Stimulated activated CD8-positive, alpha-beta memory T cell treated with anti-CD3 and anti-CD28 coated beads, Interleukin-2, amount 100 ng/mL, for 48 hours (primary cell): ENCODE measurements at places on chromosomes 3 and 15.

GRCh38 chr3:66348704-66349103 is 127.9 kb downstream of the SLC25A26 start:
- DNase-seq: no peak

GRCh38 chr3:172057624-172058327 is 18.4 kb downstream of the FNDC3B start:
- no peak for DNase-seq

DNA sequence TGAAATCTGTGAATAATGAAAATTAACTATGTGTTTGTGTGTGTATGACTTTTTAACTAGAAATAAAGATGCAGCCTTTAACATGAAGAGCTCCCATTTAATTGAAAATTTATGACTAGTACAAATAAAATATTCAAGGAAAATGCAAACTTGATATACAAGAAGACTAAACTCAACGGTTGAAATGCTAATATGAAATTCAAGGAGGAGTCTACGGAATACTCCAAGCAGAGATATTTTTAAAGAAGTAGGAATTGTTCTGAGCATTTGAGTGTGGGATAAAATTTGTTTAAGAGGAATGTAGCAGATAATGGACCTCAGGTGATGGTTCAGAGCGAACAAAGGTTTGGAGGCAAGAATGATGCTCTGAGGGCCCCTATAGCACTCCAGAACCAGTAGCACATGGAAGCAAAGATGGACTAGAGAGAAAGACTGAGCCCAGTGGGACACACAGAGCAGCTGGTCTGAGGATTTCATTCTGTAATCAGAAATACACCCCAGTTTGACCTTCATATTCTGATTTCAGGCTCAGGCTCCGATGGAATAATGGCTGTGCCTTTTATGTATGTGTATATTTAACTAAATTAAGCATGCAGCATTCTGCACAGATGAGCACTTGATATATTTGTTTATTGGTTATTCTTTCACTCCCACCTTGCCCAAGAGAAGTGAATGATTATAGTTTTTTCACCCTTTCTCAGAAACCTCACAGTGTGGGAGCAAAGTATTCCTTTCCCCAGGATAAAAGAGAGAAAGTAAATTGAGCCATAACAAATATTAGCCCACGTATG is 227.1 kb downstream of the ZPLD1 start:
- no peak for DNase-seq

GRCh38 chr3:23333633-23334032 is 130.5 kb downstream of the UBE2E2 start:
- DNase-seq: no peak

GRCh38 chr15:51738553-51738952 is 1.1 kb upstream of the LYSMD2 start:
- no peak for DNase-seq

DNA sequence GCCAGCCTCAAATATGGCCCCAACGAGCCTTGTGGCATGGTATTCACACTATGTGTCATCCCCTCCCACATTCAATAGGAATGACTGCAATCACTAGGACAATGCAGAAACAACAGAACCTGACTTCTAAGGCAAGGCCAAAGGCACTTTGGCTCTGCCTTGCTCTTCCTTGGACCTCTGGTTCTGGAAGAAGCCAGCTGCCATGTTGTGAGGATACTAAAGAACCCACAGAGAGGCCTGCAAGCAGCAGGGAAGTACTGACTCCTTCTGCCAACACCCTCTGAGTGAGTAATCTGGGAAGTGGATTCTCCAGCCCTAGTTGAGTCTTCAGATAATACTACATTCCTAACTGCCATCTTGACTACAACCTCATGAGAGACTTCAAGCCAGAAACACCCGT is 64.7 kb downstream of the ADAMTS9 start:
- no peak for DNase-seq

DNA sequence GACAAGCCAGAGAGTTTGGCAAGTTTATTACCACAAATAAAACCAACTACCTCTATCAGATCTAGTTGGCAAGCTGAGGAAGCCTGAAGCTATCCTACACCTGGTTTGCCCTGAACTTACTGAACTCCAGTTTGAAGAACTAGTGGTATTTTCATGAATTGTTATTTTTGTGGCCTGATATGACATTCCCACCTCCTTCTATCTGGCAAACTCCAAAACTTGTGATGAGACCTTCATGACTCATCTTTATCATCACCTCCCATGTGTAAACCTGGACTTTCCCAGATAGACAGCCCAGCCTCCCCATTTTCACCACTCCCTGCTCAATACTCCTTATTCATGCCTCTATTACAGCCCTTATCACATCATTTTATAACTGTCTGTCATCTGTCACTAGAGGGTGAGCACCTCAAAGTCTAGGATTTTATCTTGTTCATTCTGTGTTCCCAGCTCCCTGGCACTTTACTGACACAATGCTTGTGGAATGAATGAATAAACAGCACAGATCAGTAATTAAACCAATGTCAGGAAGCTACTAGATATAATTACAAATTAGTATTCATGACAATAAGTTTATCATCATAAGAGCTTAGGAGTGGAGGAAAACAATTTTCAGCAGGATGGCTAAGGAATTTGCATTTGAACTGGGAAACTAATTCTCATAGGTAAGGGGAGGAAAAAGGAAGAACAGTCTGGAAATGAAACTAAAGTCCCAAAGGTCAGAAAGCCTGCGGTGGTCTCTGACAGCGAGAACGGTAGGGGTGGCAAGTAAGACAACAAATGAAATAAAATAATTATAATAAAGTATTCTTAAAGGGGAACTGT is 13.2 kb upstream of the TRANK1 start:
- DNase-seq: no peak

DNA sequence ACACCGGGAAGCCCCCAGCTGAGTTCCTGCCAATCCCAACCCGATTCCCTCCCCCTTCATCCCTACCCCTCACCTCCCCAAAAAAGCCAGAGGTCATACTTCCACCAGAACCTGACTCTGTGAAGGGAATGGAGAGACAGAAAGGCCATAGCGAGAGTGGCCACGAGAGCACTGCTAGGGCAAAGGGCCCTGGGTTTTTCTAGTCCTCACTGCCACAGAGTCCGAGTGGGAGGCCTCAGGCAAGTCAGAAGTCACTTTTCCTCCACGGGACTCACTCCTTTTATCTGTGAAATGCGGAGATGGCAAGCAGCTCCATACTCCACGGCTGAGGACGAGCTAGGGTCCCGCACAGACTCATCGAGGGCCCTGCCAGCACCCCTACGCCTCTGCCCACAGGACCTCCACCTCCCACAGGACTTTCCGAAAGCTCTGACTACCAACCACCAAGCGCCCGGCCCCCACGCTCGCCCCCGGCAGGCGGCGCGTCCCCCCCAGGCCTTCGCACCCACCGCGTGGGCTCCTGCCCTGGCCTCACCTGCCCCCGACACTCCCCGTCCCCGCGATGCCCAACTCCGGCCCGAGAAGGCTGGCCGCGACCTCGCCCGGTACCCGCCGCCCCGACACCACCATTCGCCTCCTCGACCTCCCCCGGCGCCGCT is 792 bp downstream of the ATP13A3 start:
- peak; percentile 28 for DNase-seq

DNA sequence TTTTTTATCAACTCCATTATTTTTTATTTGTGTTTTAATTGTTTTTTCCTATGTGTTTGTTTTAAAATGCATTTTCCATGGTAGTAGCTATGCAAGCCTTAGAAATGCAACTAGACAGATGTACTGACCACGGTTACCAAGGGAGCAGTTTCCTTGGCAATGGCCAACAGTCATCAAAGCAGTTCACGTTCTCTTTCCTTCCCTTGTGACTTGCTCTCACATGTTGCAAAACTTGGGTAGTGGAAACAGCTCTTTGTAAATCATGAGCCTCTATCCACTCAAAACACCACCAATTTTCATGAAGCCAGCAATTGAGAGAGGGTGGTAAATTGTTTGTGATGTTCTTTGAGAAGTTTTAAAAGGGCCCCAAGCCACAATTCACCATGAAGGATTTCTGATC is 499.4 kb upstream of the MDFIC2 start:
- DNase-seq: no peak

DNA sequence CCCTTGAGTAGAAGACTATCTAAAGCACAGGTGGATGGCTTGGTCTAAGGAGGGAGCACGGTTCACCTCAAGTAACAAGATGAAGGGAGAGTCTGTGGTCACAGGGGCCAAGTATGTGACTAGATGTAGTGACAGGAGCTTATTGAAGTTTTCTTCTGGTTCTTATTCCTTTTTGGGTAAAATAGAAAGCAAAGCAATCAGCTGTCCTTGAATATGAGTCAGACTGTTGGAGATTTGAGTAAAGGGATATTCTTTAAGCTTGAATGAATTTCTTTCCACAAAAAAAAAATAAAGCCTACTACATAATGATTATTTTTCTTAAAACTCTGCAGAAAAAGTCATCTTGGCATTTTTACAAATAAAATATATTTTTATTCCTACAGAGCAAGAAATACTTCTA is 1.5 kb upstream of the CNTN6 start:
- DNase-seq: no peak

DNA sequence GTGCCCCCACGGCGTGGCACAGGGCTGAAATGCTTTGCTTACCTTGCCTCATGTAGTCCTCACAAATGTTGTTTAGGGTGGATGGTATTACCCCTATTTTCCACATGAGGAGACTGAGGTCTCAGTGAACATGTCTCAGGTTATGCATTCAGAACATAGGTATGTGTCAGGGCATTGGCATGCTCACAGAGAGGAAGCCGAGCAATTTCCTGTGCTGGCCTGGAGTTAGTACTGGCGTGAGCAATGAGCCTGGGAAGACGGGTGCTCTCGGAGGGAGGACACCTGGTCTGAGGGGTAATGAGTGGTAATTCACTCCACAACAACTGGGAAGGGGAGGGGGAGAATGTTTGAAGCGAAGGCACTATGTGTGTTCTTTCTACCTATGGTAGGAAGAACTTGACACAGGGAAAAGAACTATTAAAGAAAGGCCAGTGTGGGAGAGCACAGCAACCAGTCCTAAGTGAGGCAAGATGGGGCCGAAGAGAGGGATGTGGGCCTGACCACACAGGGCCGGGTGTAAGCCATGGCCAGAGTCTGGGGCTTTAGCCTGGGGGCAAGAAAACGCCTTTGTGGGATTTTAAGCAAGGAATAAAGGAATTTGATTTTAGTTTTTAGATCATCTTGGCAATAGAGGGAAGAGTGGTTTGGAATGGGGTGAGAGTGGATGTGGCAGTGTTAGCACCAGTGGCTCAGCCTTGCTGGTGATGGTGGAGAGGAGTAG is 4.9 kb upstream of the FAM131A start:
- no peak for DNase-seq

DNA sequence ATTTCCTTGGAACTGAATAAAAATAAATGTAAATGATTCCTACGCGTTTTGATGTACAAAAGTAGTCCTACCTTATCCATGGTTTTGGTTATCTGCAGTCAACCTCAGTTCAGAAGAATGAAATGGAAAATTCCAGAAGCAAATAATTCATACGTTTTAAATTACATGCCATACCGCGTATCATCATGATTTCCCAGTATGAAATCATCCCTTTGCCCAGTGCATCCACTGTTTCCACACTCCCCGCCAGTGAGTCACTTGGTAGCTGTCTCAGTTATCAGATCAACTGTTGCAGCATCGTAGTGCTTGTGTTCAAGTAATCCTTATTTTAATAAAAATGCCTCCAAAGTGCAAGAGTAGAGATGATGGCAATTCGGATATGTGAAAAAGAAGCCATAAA is 9.1 kb upstream of the MFSD1 start:
- no peak for DNase-seq

- DNase-seq: no peak
These were observed 285.1 kb downstream of the LPP start for GRCh38 chr3:188439080-188439479.

GRCh38 chr3:54882129-54882833 is 45.6 kb downstream of the LRTM1 start:
- no peak for DNase-seq

GRCh38 chr15:78390826-78391225 is 47.2 kb upstream of the IREB2 start:
- no peak for DNase-seq

DNA sequence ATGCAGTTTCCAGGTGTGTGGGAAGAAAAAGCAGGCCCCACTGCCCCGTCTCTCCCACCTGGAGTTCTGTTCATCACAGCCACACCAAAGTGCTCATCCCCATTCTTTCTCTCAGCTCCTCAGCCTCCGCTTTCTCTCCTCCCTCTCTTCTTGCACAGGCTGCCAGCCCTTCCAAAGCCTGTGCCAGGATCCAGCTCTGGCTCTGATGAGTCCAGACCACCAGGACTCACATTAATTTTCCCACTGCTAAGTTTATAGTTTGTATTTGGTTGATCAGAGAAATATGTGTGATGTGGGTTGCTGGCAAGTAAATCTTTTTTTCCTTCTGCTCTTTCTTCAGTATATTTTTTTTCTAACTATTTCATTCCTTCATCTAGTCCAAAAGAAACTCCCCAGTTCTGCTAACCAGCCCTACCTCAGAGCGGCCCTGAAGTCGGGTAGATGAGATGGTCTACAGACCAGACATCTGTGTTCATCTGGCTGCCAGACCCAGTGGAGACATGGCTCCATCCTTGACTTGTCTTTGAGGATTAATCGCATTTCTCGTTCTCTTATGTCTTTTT is 49.8 kb downstream of the BOC start:
- DNase-seq: no peak

DNA sequence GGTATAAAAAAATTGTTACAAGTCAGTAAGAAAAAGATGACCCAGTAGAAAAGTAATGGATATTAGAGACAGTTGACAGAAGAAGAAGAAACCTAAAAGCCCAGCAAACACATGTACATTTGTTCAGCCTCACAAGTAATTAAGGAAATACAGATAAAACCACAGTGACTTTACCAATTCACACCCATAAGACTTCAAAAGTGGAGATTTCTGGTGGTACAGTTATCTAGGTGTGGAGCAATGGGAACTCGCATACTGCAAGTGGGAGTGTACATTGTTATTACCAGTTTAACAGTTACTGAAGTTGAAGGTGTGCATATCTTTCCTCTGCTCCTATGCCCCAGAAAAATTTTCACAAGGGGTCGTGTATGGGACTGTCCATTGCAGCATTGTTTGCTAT is 18.1 kb upstream of the MAPKBP1 start:
- no peak for DNase-seq

- DNase-seq: no peak
These were observed 609 bp upstream of the TBC1D23 start for GRCh38 chr3:100260081-100260684.

DNA sequence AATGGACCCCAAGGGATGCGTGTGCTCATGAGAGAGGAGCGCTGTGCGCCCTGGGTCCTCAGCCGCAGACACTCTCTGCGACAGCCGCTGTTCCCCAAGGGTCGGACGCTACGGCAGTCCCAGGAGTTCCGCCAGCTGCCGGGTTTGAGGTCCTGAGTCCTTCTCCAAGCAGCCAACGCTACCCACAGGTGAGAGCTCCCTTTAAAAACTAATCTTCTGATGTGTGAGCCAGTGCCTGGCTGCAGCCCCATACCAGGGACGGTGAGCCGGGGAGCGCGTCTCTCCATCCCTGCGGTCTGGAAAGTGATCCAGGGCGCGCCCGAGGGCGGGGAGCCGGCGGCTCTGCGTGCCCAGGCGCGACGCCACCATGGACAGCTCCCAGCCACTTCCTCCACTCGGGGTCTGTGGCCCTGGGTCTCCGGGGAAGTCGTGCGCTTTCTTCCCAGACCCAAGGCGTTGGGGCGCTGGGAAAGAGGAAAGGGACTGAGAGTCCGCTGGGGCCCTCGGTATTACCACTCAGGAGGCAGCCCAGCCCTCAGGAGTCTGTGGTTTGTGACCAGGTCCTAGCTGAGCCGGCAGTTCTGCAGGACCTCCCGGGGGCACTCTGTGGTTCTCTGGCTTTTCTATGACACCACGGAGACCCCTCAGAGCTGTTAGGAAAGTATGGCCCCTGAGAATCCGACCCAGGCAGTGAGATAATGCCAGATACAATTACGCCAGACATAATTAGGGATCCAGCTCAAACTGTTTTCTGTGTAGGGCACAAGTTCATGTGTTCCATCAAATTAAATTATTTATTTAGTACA is 1.4 kb downstream of the CEMIP start:
- no peak for DNase-seq
